Right renal cortex interstitium (tissue), 3 donors: ENCODE measurements at places on chromosomes 1 and 21.

DNA sequence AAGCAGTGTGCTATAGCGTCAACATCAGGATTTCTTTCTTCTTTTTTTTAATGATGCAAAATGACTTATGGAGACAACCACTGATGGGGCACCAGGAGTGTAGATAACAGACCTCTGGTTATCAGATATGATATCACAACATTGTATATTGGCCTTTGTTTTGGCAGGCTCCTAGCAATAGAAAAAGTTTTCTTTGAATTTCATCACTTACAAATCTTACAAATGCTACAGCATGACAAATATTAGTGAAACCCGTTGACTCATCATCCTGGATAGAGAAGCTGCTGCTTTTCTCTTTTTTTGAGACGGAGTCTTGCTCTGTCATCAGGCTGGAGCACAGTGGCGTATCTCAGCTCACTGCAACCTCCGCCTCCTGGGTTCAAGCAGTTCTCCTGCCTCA lies 92.9 kb downstream of the LTN1 start:
- no peak for DNase-seq

DNA sequence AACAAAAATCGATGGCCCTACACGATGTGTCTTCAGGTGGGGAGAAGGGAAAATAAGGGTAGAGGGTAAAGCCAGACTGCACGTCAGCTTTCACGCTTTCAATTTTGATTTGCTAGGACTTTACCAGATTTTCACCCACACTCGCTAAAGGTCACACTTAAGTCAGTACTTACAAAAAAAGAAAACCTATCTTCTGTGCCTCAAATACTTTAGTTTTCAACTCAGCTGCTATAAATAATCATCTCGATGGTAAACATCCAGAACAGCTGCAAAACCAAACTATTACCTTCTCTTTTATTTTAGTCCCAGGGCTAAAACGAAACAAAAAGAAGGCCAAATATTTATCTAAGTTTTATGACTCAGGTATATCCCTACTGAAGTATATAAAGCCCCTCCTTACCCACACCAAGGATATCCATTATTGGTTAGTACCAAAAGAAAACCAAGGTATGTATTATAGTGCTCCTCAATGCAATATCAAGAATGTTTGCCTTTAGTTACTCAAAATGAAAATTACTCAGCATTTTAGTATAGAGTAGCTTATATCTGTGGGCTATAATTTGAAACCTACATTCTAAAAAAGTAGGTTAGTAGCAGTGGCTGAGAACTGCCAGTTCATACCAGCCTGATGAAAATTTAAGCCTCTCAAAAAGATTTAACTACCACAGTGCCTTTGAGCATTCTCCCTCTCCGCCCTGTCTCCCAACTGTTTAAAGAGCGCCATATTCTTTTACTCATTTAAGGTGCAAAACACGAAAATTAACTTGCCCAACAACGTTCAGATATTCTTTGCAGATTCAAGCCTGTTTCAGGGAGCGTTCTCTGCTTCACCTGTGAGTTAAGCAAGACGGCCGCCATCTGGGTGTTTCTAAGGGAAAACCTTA lies 1.5 kb downstream of the CSDE1 start:
- DNase-seq: no peak

GRCh38 chr1:2787163-2787911 lies 14.2 kb downstream of the TTC34 start:
- DNase-seq: no peak

GRCh38 chr1:7932524-7933138 lies 8.0 kb downstream of the TNFRSF9 start:
- DNase-seq: no peak

GRCh38 chr1:39590546-39590945 lies 14.0 kb upstream of the PABPC4 start:
- DNase-seq: no peak

DNA sequence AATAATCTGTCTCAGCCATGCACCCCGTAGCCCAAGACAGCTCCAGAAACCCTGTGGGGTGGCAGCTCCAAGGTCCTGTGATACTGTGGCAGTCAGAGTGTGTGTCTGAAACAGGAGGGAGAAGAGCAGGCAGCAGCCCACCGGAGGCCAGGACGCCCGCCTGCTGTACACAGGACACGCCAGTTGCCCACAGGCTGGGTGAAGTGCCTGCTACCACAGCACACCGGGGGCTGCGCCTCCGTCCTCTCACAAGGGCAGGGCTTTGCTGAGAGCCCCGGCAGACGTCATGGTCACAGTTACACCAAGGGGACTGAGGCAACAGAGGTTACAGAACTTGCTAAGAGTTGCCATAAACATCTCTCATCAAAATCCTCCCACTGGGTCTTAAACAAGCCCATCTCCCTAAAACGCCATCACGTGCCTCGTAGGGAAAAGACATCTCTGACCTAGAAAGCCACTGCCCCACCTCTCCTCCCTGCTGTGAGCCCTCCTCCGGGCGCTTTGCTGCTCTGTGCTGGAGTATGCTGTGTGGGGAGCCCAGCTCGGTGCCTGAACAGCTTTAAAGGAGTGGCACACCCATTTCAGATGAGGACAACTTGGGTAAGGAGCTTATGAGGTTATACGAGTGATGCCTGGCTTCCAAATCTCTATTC lies 5.3 kb downstream of the C1orf174 start:
- no peak for DNase-seq

DNA sequence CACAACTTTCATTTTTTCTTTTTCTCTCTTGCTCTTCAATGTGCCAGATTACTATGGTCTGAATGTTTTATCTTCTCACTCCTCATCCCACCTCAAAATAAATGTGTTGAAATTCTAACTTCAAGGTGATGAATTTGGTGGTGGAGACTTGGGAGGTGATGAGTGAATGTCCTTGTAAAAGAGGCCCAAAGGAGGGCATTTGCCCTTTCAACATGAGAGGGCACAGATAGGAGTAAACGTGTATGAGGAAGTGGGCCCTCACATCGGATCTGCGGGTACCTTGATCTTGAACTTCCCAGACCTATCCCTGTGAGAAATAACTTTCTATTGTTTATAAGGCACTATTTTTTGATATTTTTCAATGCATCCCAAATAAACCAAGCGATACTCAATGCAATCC lies 412.3 kb upstream of the ADGRL2 start:
- no peak for DNase-seq

DNA sequence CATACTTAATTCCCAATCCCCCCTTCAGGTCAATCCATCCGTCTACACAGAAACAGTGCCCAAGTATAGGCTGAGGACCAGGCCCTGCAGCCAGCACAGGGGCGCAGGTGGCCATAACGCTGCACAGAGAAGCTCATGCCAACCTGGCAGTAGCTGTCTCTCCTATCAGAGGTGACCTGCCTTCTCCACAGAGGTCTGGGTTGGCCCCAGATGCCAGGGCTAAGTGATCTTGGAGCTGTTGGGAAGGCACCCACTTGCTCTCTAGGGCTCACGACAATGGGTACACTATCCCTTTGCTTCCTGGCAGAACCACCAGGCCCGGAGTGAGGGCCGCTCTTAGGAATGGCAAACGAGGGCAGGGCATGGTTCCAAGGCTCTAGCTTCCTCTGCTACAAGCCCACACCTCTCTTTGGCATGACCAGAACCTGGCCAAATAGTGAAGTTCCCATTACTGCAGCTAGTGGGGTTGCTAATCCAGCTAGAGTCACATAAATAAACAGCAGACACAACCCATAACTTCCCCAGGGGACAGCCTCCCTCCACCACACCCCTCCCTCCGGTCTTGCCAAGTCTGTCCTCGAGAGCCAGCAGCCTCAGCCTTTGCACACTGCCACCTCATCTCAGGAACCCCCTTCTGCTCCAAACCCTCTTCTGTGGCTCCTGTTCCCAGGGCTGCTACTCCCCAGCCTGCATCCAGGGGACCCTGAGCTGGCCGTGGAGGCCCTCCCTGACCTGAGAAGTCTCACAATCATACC lies 113.0 kb downstream of the GLIS1 start:
- DNase-seq: no peak

DNA sequence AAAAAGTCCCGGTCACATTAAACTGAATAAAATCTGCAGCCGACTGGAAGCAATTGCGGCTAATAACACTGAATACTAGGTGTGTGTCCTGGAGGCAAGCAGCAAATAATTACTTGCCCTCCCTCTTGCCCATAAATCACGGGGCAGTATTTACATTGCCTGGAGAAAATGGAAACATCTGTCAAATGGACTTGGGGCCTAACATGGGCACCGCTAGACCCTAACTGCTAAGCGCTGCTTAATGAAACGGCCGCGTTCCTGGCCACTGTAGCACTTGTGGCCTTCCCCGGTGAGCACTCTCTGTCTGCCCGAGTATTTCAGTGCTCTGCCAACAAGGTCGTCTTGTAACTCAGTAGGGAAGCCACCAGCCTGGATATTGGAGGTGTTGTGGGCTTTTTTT lies 23.9 kb upstream of the KNCN start:
- DNase-seq: no peak

- no peak for DNase-seq
Observed at GRCh38 chr1:205565799-205566198, 61.3 kb downstream of the CDK18 start.

DNA sequence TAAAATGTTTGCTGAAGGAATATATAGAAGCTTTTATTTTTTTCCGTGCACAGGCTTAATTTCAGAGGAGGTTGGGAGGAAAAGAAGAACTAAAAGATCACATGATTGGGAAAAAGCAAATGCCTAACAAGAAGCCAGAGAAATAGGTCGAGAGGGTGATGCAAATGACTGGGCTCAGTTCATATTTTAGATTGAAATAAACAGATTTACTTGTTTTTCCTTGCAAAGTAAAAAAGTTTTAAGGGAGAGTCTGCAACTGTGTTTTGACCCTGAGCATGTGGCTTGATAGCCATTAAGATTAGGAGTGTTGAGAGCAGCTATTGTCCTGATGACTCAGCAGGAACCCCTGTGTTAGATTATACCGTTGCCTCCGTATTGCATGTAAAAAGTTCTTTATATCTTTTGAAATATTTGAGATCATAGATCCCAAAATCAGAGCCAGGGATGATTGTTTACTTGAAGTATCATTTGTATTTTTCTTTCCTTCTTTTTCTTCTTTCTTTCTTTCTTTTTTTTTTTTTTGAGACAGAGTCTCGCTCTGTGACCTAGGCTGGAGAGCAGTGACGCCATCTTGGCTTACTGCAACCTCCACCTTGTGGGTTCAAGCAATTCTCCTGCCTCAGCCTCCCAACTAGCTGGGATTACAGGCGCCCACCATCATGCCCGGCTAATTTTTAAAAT lies 20.2 kb downstream of the CLIC4 start:
- no peak for DNase-seq

DNA sequence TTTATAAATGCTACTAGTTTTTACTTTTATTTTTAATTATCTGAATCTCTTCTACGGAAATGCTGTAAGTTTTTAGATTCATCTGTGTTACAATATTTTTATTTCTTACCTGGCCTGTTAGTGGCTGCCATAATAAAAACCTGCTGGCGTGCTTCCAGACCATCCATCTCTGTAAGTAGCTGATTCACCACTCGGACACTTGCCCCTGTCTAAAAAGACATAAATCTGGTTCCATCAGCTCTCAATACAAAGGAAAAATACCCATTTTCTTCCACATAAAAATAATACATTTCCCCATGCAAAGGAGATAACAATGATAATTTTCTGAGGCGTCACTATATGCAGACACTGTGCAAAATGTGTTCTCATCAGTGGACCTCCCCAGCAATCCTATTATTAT lies 62.0 kb downstream of the NVL start:
- no peak for DNase-seq

DNA sequence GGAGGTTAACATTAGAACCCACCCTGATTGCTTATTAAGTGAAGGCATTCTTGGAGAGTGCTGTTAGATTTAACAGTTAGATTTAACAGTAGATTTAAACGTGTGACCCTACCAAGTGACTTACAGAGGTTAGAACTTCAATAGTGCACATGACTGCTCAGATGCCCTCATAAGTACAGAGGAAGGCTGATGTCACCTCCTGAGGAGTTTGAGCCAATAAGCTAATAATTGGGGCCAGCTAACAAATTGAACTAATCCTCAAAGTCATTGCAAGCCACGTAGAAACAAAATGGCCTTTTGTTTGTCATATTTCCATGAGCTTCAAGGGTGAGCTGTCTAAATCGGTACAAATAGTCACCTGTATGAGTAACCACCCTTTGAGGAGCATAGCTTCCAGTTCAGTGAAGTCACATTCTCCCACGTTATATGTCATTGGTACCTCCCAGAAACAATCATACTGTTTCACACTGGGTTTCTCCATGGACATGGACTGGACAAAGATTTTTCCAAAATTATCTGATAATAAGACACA lies 11.7 kb downstream of the AVPR1B start:
- no peak for DNase-seq
